Left ventricle myocardium superior (tissue), 1 donor: ENCODE measurements at places on chromosomes 5 and 9. TPM values are rescaled to one million over a fixed set of nuclear protein-coding genes. Genes with fewer than 3 reads are reported as not detected.
A peak's percentile ranks its signal among the peaks of the same experiment; 100 is the strongest.

The NLN gene
- total RNA-seq, result 14.1 TPM

The PPP2R2B gene
- 0.12 TPM for total RNA-seq

The HRCT1 gene
- total RNA-seq, result 9.0 TPM

The CATSPER3 gene
- 0.74 TPM for total RNA-seq

The NFX1 gene
- 31.6 TPM for total RNA-seq

The BTNL8 gene
- total RNA-seq, result 0.27 TPM

The NR5A1 gene
- total RNA-seq, result not detected

The ADCY2 gene
- 0.17 TPM for total RNA-seq

GRCh38 chr5:4735261-4735660, 404.9 kb upstream of the ADAMTS16 start:
- no peak for DNase-seq

GRCh38 chr5:145084834-145085233, 750.3 kb downstream of the PRELID2 start:
- DNase-seq, result no peak

GRCh38 chr9:34636791-34637355, 714 bp downstream of the SIGMAR1 start:
- DNase-seq, result peak; percentile 67

DNA sequence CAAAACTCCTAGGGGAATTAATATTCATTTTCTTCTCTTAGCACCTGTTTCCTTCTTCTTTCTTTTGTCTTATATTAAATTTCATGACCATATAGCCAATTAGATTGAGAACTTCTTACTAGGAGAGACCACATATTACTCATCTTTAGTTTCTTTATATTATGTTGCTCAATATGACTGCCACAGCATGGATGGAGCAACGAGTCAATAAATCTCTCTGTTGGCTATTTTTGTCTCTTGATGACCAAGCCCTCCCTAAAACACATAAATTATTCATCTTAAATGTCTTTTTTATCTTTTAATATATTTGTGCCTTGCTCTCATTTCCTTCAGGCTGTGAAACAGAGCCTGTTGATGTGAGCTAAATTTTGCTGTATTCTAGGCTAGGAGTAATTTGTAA, 123.0 kb downstream of the ADAMTSL1 start:
- DNase-seq, result no peak

DNA sequence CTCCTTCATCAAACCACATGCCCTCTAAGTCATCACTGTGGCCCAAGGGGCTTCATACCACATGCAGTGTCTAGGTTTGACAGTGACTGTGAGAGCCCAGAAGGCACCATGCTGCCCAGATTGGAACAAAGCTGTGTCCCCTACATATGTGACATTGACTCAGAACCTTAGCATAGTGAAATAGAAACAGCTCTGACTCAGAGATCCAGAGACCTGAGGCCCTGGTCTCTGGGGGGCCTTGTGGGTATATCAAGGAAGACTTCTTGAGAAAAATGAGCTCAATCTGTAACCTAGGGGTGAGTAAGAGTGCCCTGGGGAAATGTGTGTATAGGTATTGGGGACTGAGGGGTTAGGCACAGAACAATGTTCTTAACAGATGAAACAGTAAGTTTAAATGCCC, 7.1 kb upstream of the ENTREP1 start:
- DNase-seq, result no peak

GRCh38 chr9:108443019-108443633, 412.7 kb downstream of the ACTL7B start:
- DNase-seq, result no peak

DNA sequence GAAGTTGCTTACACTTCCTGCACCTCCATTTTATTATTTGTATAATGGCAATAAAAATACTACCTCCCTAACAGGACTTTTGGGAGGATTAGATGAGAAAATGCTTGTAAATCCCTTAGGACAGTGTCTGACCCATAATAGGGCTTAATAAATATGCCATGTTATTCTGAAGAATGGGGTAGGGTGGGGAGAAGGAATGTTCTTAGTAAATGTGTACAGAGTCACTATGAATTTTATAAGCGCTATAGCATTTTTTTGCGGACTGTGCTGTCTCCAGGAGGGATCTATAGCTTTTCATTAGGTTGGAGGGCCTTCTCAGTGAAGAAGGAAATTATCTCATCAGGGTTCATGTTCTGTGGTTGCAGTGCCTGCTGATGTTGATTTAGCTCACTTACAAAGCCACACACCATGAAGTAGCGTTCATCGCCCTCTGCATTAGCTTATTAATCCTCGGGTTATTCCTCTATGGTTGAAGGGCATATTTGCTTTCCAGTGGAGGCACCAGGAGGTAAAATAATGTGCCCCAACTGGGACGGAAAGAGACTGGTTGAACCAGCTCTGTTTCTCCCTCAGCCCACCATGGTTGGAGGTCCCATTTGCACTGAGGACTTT, 497.1 kb downstream of the ARHGEF28 start:
- no peak for DNase-seq

- DNase-seq, result peak; percentile 94
These were observed 181.3 kb downstream of the SNCAIP start for GRCh38 chr5:122493091-122494021.

DNA sequence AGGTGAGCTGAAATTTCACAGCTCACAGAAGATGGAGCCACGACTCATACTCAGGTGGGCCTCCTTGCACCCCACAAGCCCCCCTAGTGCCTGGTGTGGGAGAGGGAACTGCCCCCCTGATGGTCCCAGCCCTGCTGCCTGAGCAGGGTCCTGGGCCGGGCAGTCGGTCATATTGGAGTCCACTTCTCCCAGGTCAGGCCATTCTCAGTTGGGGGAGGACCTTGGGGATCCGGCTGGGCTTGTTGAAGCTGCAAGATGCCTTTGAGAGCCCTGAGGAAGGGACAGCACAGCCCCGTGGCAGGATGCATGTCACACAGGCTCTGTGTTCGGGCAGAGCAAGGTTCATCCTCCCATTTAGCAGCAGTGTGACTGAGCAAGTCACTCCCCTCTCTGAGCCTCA, 56.6 kb downstream of the ERGIC1 start:
- DNase-seq, result peak; percentile 19

- no peak for DNase-seq
These were observed 256.7 kb upstream of the CD180 start for GRCh38 chr5:67453111-67453905.

- DNase-seq, result no peak
These were observed 75.8 kb downstream of the ARHGAP26 start for GRCh38 chr5:142845954-142846398.

GRCh38 chr5:147387109-147387508, 122.8 kb downstream of the DPYSL3 start:
- DNase-seq, result no peak

DNA sequence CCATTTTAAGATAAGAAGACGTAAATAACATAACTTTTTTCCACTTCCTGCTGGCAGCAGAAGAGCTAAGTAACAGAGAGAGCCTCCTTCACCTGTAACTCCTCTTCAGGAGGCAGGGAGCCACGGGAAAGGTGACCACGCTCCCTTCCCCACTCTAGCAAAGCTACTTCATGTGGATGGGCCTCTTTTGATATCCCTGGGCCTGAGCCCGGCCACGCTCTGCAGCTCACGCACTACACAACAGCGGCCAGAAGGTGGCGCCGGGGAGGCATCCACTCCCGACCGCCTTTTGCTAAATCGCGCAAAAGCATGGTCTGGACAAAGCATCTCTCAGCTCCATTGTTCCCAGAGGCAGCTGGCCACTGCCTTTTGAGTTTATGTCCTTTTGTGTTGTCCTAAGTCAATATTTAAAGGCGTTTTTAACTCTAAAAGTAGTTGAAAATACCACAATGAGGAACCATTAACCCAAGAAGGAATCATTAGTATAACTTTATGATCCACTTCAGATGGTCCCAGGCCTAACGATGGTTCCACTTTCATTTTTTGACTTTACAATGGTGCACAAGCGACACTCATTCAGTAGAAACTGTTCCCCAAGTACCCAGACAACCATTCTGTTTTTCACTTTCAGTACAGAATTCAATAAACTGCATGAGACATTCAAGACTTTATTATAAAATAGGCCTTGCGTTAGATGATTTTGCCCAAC, 23.6 kb downstream of the CMBL start:
- peak; percentile 91 for DNase-seq

DNA sequence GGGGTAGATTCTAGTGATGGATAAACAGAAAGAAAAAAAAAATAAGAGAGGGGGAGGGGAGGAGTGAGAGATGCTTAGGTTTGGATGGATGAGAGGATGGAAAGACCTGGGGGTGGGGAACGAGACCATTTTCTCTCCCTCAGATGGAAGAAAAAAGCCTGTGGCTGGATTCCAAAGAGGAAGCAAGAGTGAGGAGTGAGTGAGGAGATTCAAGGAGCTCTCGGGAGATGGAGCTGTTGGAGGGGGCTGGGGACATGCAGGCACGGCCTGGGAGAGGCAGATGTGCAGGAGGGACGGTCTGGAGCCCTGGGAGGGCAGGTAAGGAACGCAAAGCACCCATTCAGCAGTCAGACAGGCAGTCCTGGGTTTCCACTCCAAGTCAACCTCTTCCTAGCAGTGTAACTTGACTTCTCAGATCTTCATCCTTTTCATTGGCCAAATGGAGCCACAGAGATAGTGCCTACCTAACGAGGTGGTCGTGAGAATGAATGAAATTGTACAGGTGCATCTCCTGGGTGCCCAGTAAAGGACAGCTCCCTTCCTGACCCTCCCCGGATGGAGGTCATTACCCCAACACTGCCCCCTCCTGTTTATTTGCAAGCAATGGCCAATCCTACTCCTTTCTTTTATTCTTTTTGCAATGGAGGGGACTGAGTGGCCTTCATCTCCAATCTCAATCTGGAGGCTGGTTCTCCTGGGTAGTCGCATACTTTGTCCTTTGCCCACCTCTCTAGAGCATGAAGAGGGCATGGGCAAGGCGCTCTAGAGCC, 52.2 kb downstream of the PCDH1 start:
- no peak for DNase-seq

DNA sequence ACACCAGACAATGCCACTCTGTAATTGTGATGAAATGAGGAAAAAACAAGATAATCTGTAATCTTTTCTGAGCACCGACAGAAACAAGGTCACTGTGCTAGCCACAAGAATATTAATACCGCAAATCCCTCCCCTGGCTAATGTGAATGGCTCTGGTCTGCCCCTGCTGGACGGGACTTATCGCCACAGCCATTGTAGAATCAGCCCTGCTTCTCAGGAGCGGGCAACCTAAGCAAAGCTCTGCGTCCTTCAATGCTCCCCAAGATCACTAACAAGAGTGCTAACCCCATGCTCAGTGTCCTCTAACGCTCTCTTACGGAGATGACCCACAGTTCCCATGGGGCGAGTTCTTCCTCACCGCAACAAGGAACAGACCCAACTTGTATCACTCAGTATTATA, 42.7 kb downstream of the OR2V1 start:
- no peak for DNase-seq

GRCh38 chr9:70035691-70036090, 8.0 kb upstream of the MAMDC2 start:
- DNase-seq, result no peak

- DNase-seq, result no peak
These were observed 193.9 kb downstream of the GABBR2 start for GRCh38 chr9:98514841-98515240.
